A375 (cell line): ENCODE measurements at places on chromosomes 1 and 21. TPM values are rescaled to one million over a fixed set of nuclear protein-coding genes. Genes with fewer than 3 reads are reported as not detected.

Gene MYOC
- total RNA-seq, result not detected in 2 replicates

Gene IGSF8
- total RNA-seq, result 29.2 and 30.3 TPM in 2 replicates

Gene RNF186
- not detected in 2 replicates for total RNA-seq

Gene SH2D1B
- total RNA-seq, result 3.0 TPM in 2 replicates

Gene CTTNBP2NL
- 8.3 and 13.7 TPM in 2 replicates for total RNA-seq

Gene LCE3E
- total RNA-seq, result not detected in 2 replicates

Gene TEDDM1
- total RNA-seq, result not detected in 2 replicates

Gene EDARADD
- 0.13 and 1.2 TPM in 2 replicates for total RNA-seq

Gene TM2D1
- 48.3 and 58.1 TPM in 2 replicates for total RNA-seq

Gene TNFRSF14
- 8.8 and 9.9 TPM in 2 replicates for total RNA-seq

Gene CENPF
- 131 and 172 TPM in 2 replicates for total RNA-seq

Gene KRTAP7-1
- not detected in 2 replicates for total RNA-seq

Gene CLDN8
- not detected in 2 replicates for total RNA-seq

Gene SPTA1
- total RNA-seq, result not detected in 2 replicates

Gene CD53
- total RNA-seq, result not detected in 2 replicates

Gene FBLIM1
- 3.1 and 4.5 TPM in 2 replicates for total RNA-seq

Gene NBPF4
- total RNA-seq, result not detected in 2 replicates

Gene TTC22
- not detected in 2 replicates for total RNA-seq

Gene AKR1A1
- total RNA-seq, result 74.3 and 76.6 TPM in 2 replicates

Gene RNASEL
- 4.9 and 6.7 TPM in 2 replicates for total RNA-seq

Gene PTPRC
- total RNA-seq, result not detected in 2 replicates

Gene FAAP20
- 60.8 and 62.5 TPM in 2 replicates for total RNA-seq

Gene HCN3
- 1.2 and 2.0 TPM in 2 replicates for total RNA-seq

Gene ALPL
- total RNA-seq, result 0.53 TPM in 1 of 2 replicates, not detected in the other

Gene PADI1
- 0.23 TPM in 1 of 2 replicates, not detected in the other for total RNA-seq

Gene AKNAD1
- 1.2 and 1.7 TPM in 2 replicates for total RNA-seq

Gene NT5C1A
- total RNA-seq, result 0.34 and 1.2 TPM in 2 replicates

Gene GLUL
- 7.0 and 9.1 TPM in 2 replicates for total RNA-seq

Gene EXTL1
- 12.3 and 17.5 TPM in 2 replicates for total RNA-seq

Gene SLC1A7
- 0.19 TPM in 1 of 2 replicates, not detected in the other for total RNA-seq

Gene MX2
- total RNA-seq, result 58.7 and 63.4 TPM in 2 replicates

Gene OR2T27
- not detected in 2 replicates for total RNA-seq

Gene MEGF6
- total RNA-seq, result 1.0 and 1.3 TPM in 2 replicates

Gene GBP6
- not detected in 2 replicates for total RNA-seq

Gene CSF3R
- not detected in 2 replicates for total RNA-seq

Gene MROH7
- total RNA-seq, result not detected in 2 replicates

Gene GJA4
- total RNA-seq, result not detected in 2 replicates

Gene MANEAL
- total RNA-seq, result 18.6 and 19.4 TPM in 2 replicates

Gene SLAMF9
- 1.8 and 3.1 TPM in 2 replicates for total RNA-seq

Gene CCDC185
- not detected in 2 replicates for total RNA-seq

Gene CD34
- 0.19 TPM in 1 of 2 replicates, not detected in the other for total RNA-seq

Gene STUM
- not detected in 2 replicates for total RNA-seq

Gene PBX1
- 8.7 and 9.0 TPM in 2 replicates for total RNA-seq

Gene CACNA1S
- total RNA-seq, result 0.03 and 0.08 TPM in 2 replicates

Gene POU3F1
- 0.08 and 0.15 TPM in 2 replicates for total RNA-seq

Gene TIE1
- total RNA-seq, result 4.5 and 6.1 TPM in 2 replicates

Gene GUCA2B
- not detected in 2 replicates for total RNA-seq

Gene DNALI1
- 0.41 TPM in 1 of 2 replicates, not detected in the other for total RNA-seq

Gene RAB3B
- total RNA-seq, result 0.75 and 0.98 TPM in 2 replicates

Gene KLHDC8A
- 0.05 and 0.19 TPM in 2 replicates for total RNA-seq
